ENCODE measurements at places on chromosomes 5 and 9.

GRCh38 chr5:135461481-135462151 is 9.5 kb upstream of the TIFAB start:
- DNase-seq = no peak

- no peak for DNase-seq
Measured at GRCh38 chr5:38715696-38716095, 130.1 kb upstream of the OSMR start.

DNA sequence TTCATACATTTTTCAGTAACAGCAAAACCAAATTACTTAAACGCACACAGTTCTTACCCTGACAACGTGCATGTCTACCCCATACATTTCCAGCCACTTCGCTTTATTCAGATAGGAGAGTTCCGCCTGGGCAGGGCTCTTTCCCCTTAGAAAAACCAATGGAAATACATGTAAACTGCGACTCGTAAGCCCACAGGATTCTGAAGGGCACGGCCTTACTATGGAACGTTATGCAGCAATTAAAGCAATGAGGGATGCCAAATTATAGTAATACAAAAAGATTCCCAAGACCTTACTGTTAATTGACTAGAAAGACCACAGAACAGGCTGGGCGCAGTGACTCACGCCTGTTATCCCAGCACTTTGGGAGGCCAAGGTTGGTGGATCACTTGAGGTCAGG is 64.5 kb downstream of the EPB41L4B start:
- no peak for DNase-seq

GRCh38 chr5:173455599-173455957 is 127.4 kb upstream of the STC2 start:
- DNase-seq = no peak

DNA sequence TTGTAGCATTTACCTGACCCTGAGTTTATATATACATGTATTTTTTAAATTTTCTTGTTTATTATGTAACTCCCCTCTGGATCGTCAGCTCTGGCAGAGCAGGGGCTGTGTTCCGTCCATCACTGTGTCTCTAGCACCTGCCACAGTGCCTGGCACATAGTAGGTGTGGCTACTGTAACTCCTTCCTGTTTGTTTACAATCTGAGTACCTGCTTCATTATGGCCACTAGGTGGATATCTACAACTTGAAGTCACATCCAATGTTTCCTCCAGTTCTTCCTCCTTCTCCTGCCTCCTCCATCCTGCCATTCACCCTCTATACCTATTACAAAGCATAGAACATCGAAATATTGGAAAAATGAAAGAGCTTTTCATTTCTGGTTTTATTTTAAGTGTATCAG is 14.2 kb upstream of the PPP1R2B start:
- no peak for DNase-seq

DNA sequence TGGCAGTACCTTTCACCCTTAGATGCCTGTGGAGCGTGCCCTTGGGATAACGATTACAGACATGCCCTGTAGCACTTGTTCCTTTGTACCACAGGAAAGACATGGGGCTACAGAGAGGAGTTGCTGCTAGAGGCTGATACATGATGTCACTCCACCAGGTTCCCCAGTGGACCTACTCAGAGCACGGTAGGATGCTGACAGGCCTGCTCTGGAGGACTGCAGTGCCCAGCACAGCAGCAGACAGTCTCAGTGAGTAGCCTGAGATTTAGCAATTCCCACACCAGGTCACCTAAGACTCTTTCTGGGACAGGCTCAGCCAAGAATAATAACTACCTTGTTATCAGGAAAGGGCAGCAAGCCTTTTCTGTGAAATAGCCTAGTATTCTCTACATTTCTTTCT is 28.8 kb downstream of the PDE4D start:
- DNase-seq = no peak

GRCh38 chr5:109451146-109451545 is 41.4 kb upstream of the PJA2 start:
- DNase-seq = no peak

- DNase-seq = no peak
Measured at GRCh38 chr5:65103756-65104440, 335.2 kb downstream of the CWC27 start.

GRCh38 chr9:88193766-88194165 is 55.5 kb upstream of the SPATA31C2 start:
- no peak for DNase-seq

DNA sequence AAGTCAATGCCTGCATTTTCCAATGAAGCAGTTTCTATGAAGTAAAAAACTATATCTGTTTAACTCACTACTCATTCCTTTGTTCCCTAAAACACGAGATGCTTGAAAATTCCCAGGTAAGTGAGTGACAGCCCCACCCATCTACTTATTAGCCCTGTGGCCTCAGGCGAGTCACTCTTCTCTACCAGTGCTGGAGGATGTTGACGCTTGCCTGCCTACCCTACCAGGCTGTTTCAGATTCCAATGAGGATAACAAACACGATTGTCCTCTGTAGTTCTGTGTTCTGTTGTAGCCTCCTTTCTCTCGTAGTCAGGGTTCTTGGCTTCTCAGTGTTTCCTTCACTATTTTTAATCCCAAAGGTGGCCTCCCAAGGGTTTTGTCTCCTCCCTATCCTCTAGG is 388.8 kb downstream of the KDM4C start:
- no peak for DNase-seq

GRCh38 chr9:129108805-129109536 is 1.6 kb downstream of the CRAT start:
- no peak for DNase-seq

DNA sequence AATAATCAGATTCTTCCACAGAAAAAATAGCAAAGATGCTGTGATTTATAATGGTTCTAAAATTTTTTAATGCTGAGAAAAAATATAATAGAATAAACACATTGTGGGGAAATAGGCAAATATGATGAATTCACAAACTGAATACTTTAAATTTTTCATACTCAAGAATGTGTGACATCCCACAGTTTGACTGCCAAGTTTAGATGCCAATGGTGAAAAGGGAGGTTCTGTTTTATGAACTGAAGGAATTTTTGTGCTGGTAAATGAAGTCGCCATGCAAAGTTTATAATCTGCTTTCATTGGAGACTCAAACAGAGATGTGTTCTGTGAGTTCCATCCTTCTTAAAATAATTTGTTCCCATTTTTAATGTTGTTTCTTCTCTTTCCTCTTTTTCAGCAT is 367.5 kb upstream of the ADAMTS16 start:
- no peak for DNase-seq

DNA sequence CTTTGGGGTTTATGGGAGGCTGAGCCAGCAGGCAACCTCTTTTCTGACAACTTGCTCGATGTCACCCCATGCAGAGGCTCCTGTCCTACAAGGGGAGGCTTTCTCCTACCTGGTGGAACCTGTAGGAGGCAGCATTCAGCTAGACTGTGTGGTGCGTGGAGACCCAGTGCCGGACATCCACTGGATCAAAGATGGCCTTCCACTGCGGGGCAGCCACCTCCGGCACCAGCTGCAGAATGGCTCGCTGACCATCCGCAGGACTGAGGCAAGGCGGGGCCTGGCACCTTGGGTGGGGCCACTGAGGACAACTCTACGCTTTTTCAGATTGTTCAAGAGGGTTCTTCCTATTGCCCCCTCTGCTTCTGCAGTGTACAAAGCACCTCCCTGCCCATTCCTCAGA is 36.1 kb upstream of the ASS1 start:
- DNase-seq = no peak

DNA sequence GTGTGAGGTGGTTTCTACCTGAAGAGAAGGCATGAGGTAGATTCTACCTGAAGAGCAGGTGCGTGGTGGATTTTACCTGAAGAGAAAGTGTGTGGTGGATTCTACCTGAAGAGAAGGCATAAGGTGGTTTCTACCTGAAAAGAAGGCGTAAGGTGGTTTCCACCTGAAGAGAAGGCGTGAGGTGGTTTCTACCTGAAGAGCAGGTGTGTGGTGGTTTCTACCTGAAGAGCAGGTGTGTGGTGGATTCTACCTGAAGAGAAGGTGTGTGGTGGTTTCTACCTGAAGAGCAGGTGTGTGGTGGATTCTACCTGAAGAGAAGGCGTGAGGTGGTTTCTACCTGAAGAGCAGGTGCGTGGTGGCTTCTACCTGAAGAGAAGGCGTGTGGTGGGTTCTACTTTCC is 192.8 kb downstream of the MED10 start:
- DNase-seq = no peak

DNA sequence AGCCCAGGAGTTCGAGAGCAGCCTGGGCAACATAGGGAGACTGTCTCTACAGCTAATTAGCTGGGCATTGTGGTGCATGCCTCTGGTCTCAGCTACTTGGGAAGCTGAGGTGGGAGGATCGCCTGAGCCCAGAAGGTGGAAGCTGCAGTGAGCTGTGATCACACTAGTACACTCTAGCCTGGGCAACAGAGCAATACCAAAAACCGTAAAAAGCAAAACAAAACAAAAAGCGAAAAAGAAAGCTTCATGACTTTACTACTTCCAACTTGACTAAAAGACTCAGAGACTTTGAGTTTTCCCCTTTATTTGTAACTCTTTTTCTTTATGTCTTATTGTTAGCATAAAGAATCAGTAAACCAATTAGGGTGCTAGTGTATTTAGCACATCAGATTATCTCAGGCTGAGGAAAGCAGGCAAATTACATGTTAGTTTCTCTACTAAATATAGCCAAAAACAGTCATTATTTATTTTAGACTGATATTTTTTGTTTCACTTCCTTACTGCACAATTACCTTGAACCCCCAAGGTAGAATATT is 5.4 kb downstream of the RAD17 start:
- no peak for DNase-seq

- no peak for DNase-seq
Measured at GRCh38 chr5:1446602-1447343, 1.5 kb upstream of the SLC6A3 start.

- DNase-seq = no peak
Measured at GRCh38 chr9:94825611-94825958, 99.1 kb downstream of the AOPEP start.

- DNase-seq = no peak
Measured at GRCh38 chr9:119086590-119086989, 282.6 kb downstream of the BRINP1 start.

DNA sequence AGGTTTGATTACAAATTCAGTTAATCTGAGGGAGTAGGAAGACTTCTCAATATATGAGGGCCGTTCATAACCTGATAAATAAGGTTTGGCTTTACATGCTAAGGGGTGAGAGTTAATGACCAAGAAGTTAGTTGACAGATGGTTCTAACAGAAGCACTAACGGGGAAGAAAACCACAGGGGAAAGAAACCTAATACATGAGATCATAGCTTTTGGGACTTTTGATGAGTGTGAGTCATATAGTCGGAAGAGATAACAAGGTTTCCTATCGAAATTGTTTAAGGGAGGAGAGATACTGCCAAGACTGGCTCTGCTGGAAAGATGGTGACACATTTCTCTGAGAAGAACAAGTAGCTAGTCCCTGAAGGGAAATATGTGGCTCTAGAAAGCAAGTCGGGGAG is 140.1 kb downstream of the COX7C start:
- no peak for DNase-seq

GRCh38 chr5:96657068-96657467 is 5.1 kb upstream of the CAST start:
- DNase-seq = peak; percentile 76

DNA sequence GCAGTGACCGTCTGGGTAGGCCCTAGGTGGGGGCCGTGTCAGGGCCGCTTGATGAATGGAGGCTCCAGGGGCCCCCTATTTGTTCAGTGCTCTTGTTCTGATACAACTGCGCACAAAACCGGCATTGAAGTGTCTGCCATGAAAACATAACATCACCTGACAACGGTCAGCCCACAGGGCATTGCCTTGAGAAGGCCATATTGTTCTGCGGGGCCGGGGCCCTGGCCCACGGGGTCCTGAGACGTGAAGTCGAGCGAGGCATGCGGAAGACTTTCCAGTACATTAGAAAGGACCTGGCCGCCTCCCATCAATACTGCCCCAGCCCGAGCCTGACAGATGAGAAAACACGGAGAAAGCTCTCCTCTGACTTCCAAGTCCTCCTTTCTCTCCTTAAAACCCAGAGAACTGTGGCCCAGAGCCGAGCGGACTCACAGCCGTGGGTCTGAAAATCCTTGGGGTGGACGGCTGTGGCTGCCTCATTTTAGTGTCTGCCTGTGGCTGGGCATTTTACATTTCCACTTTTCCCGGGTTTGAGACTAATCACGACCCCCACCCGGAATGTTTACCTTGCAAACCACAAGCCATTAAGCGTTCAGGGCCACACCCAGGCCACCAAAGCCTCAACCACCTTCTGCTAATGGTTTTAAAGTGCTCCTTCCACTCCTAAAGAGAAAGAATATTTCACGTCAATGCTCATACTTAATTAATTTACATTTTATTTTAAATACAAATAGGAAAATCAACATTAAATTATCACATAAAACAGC is 391.0 kb upstream of the IRX2 start:
- DNase-seq = no peak

DNA sequence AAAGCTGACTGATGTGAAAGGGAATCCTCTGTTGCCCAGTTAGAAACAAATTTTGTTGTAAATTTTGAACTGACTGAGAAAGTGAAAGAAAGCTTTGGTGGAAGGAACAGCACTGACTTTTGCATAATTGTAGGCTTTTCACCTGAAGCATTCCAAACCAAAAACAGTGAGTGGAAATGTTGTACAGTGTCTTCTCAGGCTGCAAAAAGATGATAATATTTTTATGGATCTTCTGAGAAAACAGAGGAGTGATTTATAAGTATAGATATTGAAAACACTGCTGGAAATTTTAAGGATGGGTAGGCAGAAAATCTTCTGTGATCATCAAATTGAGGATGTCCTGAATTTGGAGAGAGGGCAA is 40.0 kb downstream of the LURAP1L start:
- DNase-seq = no peak

DNA sequence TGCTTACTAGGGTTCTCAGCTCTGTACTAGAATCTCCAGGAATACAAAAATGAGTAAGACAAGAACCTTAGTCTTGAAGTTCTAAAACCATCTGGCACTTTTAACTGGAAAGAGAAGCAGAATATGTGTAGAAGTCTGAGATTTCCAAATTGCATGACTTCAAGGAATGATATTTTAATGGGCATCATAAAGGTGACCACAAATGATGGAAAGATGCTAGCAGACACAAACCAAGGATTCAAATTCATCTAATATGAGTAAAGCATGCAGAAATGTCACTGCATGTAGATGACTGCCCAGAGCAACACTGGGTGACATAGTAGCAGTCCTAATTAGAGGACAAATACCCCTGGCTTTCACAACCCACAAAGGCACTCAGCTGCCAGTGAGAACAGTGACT is 117.2 kb downstream of the RPS23 start:
- DNase-seq = no peak

DNA sequence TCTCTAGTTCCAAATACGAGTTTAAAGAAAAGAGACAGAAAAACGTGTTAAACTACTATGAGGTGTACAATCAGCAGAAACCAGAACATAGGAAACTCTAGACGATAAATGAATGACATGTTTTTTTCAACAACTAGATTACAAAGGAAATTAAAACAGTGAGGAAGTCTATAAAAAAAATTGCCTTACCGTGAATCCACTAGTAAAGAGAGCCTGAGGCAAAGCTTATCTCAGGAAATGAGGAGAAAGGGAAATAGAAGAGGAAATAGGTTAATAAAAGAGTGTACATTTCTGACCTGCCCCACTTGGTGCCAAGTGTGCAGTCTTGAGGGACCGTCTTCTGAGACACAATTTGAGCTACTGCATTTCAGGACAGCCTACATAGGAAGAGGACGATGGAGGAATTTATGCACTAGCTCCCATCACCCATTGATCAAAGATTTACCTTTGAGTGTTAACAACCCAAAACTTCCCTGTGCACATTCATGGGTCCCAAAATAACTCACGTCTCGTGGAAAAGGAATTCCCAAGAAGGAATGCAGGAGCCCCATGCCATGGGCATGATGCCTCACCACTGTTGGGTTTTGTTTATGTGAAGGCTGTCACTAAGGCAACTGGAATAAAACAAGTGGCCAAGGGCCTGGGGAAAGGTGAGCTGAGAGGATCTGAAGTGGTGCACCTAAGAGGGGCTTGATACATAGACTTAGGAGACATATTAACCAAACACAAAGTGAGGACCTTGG is 53.6 kb upstream of the SLC1A3 start:
- DNase-seq = no peak

All from AML-193 (cell line).